ENCODE measurements at places on chromosomes 4 and X.

GRCh38 chr4:176319151-176319703 is 539 bp upstream of the SPCS3 start:
- DNase-seq = no peak

DNA sequence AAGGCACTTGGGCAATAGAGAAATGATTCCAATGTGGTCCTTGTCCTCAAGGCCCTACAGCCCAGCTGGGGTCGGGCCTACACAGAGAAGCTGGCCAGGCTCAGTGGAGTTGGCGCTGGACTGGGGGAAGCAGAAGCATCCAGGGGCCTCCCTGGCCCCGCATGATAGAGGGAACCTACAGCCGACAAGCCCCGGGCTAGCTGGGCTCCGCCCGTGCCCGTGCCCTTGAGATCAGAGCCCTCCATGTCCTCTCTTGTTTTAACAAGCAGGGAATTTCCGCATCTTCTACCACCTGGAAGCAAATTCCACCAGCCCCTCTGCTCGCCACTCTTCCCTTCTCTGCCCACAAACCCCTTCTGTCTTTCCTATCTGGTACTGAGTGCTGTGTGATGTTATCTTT is 31.6 kb downstream of the CYTL1 start:
- DNase-seq = no peak

DNA sequence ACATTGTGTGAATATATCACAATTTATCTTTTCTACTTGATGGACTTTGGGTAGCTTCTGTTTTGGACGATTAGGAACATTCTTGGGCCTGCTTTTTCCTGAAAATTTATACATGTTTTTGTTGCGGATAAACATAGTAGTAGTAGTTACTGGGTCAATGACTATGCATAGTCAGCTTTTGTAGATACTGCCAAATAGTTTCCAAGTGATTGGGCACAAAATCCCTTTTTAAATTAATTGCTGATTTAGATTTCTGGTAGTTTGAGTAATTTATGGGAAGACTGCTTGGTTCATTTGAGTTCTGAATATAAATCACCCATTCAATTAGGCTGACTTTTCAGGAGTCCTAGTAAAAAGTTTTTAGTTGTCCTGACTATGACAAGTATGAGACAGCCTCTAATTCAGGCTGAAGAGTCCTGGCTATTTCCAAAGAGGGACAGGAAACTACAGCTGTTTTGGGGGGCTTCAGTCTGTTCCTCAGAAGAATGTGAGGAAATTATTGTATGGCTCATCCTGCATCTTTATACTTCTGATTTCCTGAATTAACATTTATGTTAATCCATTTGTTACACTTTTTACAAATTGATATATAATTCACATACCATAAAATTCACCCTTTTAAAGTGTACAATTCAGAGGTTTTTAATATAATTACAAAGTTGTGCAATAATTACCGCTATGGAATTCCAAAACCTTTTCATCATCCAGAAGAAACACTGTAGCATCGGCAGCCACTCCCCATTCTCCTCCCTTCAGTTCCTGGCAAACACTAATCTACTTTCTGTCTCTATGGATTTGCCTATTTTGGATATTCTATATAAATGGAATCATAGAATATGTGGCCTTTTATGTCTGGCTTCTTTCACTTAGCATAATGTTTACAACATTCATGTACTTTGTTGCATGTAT is 14.2 kb downstream of the LRP2BP start:
- no peak for DNase-seq

- DNase-seq = no peak
These were observed 22.9 kb downstream of the ATP5ME start for GRCh38 chr4:650951-651883.

- DNase-seq = no peak
These were observed 3.2 kb upstream of the CPZ start for GRCh38 chr4:8589336-8589735.

DNA sequence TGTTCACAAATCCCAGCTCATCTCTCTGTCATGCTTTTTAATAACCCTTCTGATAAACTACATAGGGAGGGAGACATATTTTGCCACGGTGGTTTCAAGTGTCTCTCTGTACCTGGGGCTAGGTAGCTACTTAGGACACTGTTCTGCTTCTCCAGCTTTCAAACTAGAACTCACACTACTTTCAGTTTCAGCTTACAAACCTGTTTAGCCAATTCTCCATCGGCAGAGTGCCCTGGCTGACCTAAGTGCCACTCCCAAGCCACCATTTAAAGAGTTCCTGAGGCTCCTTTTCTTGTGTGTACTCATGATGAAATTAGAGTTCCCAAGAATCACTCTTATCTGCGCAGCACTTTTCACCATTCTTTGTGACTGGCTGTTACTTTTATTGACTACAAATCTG is 899.2 kb downstream of the FAT4 start:
- DNase-seq = no peak

GRCh38 chr4:154720618-154721267 is 23.1 kb upstream of the LRAT start:
- DNase-seq = no peak

DNA sequence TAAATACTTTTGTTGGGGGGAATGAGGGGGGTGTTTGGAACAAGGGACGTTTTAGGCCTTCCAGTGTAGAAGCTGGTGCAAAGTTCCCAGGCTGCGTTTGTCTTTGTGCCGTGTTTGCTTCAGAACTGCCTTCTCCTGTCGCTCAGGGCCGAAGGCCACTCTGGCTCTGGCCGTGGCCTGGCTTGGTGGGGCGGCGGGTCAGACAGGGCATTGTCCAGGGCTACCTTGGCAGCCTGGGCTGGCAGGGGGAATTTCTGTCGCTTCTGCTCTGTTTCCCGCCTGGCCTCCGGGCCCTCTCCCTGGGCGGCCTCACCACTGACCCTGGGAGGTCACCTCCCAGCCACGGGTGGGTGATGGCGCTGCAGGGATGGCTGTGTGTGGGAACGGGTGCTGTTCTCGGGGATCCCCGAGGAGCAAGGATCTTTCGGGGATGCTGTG is 140.0 kb downstream of the COL4A6 start:
- DNase-seq = no peak

Measured in stimulated activated CD4-positive, alpha-beta T cell treated with anti-CD3 and anti-CD28 coated beads, Interleukin-4, amount 100 ng/mL, for 48 hours (primary cell).